Left colon (tissue), 2 donors: ENCODE measurements at places on chromosomes 3 and 15. TPM values are rescaled to one million over a fixed set of nuclear protein-coding genes. Genes with fewer than 3 reads are reported as not detected.

LARP6 gene
- total RNA-seq, result 1.5 TPM

PTH1R gene
- 1.7 TPM for total RNA-seq

CLDN11 gene
- 7.7 TPM for total RNA-seq

EAF1 gene
- total RNA-seq, result 21.4 TPM

ERC2 gene
- not detected for total RNA-seq
